GM13977 (cell line): ENCODE measurements at places on chromosomes 7 and 10.
A peak's percentile ranks its signal among the peaks of the same experiment; 100 is the strongest.

GRCh38 chr7:142905759-142906158 is 20.2 kb upstream of the TRPV6 start:
- no peak for DNase-seq

DNA sequence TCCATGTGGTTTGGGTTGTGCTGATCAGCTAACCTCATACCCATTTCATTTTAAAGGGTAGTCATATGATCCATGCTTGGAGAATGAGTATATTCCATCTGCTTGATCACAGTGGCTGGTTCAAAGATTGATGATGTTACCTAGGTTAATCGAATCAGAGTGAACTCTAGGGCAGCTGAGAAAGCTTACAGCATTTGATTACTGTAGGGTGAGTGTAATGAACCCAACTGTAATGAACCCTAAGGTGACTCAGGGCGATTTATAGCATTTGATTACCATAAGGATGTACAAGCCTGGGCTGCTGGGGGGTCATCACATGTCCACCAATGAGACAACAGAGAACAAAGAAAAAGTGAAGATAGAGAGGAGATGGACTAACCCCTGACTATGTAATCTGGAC is 523.1 kb downstream of the ADRA2A start:
- no peak for DNase-seq

DNA sequence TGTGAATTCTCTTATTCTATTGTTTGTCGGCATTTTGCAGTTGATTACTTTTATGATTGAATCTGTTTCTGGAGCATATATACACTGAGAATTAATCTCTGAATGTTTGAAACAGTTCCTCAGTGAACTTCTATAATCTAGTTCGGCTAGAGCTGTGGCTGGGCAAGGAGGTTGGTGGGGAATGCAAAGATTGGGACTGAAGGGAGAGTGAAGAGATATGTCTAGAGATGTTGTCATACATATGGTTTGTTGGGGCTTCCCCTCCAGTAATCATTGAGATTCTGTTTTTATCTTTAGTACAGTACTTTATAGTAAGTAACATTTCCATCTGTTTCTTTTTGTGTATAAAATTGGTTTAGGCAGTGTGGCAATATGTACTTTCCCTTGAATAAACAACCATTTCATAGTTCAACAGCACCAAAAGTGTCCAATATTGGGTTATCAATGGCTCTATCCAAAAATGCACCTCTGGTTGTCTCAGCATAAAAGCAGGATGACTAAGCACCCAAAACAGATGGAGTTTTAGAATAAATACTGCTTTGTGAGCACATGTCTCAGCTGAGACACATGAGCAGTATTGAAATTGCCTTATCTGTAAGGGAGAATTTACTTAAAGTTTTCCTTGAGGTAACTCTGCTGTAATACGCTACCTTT is 36.7 kb downstream of the WAC start:
- DNase-seq: peak; percentile 13

- no peak for DNase-seq
Observed at GRCh38 chr7:129801882-129802281, 150.9 kb downstream of the UBE2H start.

GRCh38 chr7:134710854-134711624 is 64.4 kb downstream of the BPGM start:
- DNase-seq: no peak
